ENCODE measurements at places on chromosomes 12 and 14.

DNA sequence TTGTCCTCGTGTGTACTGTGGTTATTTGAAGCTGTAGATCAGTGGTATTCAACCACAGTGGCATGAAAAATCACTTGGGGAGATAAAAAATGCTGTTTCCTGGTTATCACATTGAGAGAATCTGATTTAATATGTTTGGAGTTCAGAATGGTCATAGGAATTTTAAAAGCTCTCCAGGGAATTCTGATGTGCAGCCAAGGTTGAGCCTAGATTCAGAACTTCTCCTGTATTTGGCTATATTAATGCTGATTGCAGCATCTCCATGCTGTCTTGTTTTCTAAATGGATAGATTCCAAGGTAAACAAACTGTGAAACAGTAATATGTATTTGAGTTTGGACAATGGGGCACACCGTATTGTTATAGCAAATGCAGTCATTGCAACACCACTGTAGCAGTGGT lies 982.2 kb upstream of the FBXO33 start:
- no peak for DNase-seq

DNA sequence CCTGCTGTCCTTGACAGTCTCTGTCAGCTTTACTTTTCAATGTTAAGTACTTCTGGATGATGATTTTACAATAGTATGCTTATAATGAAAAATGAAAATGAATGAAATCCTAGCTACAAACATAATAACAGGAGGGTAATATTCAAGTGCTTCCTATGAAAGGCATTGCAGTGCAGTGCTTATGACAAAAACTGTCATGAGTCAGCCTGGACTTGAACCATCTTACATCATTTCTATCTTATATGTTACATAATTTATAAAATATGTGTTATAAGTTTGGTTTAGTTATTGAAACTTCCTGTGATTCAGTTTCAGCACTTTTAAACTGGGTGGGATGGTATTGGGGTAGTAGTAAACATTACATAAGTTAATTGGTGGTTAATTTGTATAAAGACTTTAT lies 451.7 kb downstream of the TMEM117 start:
- no peak for DNase-seq

- no peak for DNase-seq
These were observed 11.3 kb downstream of the SYNE3 start for GRCh38 chr14:95505030-95505589.

GRCh38 chr14:73014105-73014504 lies 12.8 kb downstream of the ZFYVE1 start:
- no peak for DNase-seq

DNA sequence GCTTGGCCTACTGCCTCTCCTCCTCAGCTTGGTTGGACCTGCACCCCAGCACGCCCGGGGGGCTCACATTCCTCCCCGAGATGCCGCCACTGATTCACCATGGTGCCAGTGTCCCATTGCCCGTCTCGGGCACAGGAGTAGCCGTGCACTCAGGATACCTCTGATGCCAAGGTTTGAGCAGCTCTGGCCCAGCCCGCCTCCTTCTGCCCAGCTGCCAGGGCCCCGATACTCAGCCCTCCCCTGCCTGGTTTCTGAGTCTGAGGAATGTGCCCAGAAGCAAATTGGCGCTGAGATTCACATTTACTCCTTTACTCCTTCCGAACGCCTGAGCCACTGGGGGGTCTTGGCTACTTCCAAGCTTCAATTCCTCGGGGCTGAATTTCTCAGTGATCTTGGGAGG lies 63.5 kb downstream of the NINJ2 start:
- DNase-seq = no peak

DNA sequence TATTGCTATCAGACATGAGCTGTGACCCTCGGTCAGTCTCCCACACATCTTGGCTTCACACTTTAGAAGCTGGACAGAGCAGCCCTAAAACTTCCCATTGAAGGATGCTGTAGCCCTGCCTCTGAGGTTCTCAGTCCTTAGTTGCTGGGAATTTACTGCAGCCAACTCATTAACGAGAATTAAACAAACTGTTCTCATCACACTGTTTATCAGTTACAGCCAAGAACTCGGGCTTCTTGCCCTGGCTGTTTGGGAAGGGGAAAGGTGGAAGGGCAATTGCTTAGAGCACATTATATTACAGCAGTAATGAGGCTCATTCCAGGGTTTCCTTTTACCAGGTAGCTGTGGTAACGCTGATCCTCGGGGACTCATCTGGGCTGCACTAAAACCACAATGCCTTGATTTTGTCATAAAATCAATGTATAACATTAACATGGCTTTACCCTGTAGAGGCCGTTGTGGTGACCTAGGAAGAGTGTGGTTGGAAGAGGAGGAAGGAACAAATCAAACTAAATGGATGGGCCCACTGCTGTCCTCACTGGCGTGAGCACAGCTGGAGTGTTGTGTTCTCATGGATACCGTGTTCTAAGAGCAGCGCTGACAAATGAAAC lies 87.1 kb downstream of the GPR135 start:
- no peak for DNase-seq

DNA sequence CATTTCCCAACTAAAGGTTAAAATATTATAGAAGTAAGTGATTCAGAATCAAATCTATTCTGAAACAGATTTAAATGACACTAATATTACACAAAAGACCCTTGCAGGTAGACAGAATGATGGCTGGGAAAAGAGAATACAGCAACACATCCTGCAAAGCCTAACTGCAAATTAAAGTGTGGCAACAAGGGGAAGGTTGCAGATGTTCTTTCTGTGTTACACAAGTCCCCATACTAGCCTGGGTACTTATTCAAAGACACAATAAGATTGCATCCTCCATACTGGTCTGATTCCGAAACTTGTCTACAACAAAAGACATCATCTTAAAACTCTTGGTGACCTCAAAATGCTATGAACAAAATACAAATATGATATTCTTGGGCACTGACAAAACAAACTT lies 50.5 kb downstream of the R3HDM2 start:
- DNase-seq = no peak

- DNase-seq = no peak
These were observed 11.2 kb downstream of the DHRS7 start for GRCh38 chr14:60153991-60154390.

DNA sequence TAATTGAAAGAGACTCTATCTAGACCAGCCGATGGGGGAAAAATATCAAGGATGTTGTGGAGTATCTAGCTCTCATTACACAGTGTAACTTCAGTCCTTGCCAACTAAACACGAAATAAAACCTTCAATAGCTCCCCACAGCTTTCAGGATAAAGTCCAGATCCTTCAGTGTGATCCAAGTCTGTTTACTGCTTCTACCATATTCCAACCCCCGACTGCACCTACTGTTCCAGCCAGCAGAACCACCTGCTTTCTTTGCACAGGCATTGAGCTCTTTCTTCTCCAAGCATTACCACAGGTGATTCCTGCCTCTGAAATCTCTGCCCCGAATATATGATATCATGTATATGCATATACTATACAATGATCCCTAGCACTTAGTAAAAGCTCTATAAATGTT lies 2.2 kb upstream of the LRRC23 start:
- no peak for DNase-seq

DNA sequence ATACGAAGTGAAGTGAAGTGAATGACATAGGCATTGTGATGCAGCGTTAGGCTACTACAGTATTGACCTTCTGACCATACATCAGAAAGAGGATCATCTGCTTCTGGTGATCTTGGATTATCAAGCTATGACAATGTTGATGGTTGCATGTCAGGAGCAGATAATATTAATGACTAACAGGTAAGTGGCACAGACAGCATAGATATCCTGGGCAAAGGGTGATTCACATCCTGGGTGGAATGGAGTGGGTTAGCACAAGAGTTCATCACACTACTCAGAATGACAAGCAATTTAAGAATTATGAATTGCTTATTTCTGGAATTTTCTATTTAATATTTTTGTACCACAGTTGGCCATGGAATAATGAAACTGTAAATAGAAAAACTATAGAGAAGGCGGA lies 397.9 kb upstream of the ATP2B1 start:
- DNase-seq = no peak

DNA sequence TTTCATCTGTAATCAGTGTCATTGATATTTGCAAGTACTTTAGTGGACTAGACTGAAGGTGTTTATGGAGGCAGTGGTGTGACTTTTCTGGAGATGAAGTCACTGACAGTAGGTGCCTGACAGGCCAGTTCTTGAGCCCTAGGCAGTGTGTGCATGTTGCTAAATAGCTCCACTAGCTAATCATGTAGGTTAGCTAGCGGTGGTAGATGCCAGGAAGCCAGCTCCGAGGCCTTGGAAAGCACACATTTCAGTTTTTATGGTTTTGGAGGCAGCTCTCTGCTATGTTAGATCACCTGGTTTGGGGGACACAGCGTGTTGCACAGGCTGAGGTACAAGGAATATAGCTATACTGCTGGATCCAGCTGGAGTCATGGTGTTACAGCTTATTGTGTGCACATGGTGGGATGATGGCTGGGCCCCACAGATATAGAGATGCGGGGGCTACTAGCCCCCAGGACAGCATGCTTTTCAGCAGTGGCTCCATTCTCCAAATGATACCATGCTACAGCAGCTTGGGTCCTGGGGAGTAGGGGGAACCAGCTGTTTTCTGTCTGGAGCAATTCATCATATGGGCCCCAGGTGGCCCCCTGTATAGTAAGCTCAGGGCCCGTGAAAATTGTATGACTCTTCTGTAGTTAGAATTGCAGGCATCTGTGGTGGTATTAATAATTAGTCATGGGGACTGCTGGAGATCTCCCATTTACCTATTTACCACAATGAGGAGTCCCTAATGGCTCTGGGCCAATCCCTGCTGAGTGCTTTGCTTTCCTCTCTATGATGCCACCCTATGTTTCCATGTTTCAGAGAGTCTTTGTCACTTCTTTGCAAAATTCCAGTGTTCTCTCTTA lies 367.2 kb upstream of the LMO3 start:
- no peak for DNase-seq

- no peak for DNase-seq
These were observed 187.4 kb upstream of the NTF3 start for GRCh38 chr12:5244513-5244972.

- DNase-seq = no peak
These were observed 5.6 kb downstream of the EIF4B start for GRCh38 chr12:53011889-53012288.

GRCh38 chr14:26775765-26776563 lies 178.1 kb upstream of the NOVA1 start:
- no peak for DNase-seq

GRCh38 chr12:810671-811415 lies 58.5 kb downstream of the WNK1 start:
- DNase-seq = peak; percentile 50

DNA sequence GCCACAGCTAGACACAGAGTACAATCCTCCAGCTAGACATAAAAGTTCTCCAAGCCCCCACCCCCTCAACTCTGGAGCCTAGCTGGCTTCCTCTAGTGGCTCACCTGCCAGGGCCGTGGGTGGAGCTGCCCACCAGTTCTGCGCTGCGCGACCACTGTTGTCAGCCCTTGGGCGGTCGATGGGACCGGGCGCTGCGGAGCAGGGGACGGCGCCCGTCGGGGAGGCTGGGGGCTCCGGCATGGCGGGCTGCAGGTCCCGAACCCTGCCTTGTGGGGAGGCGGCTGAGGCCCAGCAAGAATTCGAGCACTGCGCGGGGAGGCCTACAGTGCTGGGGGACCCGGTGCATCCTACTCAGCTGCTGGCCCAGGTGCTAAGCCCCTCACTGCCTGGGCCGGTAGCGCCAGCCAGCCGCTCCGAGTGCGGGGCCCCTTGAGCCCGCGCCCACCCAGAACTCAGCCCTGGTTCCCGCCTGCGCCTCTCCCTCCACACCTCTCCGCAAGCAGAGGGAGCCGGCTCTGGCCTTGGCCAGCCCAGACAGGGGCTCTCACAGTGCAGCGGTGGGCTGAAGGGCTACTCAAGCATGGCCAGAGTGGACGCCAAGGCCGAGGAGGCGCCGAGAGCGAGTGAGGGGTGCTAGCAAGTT lies 51.0 kb downstream of the RTN1 start:
- no peak for DNase-seq

DNA sequence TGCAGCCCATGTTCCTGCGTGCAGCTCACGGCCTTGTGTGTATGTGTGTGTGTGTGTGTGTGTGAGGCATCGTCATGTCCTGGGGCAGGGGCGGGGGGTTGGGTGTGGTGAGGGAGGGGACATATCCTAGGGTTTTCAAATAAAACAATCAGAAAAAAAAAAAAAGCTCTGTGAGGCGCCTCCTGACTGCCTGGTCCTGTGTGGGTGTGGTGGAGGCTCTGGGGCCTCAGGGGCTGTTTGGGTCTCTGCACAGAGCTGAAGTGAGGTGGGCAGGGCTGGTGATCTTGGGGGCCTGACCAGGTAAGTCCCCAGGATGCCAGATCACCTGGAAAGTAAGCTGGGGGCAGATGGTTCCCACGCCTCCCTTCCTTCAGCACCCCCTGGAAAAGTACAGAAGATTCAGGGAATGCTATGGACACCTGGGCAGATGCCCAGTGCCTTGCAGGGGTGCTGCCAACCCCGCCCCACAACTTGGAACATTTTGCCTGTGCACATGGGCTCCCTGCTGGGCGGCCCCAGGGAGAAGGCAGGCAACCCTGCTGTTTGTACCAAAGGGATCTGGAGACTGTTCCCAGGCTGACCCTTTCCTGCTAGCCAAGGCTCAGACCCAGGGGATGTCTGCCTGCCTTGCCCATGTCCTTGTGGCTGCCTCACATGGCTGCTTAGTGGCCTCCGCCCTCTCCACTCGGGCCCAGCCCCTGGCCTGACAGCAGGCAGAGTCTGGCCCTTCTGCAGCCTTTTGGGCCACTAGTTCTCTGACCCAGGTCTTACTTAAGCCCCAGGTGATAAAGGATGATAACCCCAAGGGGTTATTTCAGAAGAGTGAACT lies 28.8 kb downstream of the CLSTN3 start:
- DNase-seq = no peak

DNA sequence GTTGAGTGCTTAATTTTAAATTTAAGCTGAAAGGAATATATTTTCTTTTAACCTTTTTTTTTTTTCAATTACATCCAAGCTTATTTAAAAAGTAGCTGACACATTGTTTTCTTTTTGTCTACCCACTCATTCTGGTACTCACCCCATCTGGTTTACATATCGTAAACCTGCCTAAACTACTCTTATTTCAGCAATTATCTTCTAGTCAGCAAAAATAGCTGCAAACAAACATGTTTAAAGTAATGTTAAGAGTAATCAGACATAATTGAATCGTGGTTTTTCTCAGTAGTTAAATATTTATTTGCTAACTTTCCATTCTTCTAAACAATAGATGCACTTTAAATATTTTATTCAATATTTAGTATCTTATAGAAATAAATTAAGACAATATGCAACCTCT lies 492.7 kb upstream of the MGAT4C start:
- DNase-seq = no peak

GRCh38 chr14:89479802-89480201 lies 62.8 kb upstream of the FOXN3 start:
- no peak for DNase-seq
